ENCODE measurements at places on chromosomes 1 and 21. TPM values are rescaled to one million over a fixed set of nuclear protein-coding genes. Genes with fewer than 3 reads are reported as not detected.
A peak's percentile ranks its signal among the peaks of the same experiment; 100 is the strongest.

- DNase-seq, result no peak
Observed at GRCh38 chr1:165218731-165219130, 137.8 kb downstream of the LMX1A start.

GRCh38 chr1:109595531-109595930 lies 23.9 kb downstream of the GNAT2 start:
- DNase-seq, result no peak

DNA sequence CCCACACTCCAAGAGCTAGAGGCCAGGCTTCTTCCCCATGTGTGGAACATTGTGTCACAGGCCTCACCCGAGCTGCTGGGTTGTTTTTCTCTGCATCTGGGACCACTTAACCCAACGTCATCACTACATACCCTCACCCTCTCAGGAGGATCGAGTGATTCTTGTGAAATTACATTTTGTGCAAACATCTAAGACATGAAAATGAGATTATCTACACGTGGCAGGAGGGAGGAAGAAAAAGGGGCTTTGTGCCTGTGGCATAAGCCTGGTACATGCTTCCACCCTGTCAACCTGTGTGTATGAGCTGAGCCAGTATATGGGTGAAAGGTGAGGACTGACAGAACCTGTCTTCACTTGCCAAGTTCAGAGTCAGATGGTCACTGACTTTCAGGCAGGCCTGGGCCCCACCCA lies 1.6 kb downstream of the CPT2 start:
- DNase-seq, result no peak

DNA sequence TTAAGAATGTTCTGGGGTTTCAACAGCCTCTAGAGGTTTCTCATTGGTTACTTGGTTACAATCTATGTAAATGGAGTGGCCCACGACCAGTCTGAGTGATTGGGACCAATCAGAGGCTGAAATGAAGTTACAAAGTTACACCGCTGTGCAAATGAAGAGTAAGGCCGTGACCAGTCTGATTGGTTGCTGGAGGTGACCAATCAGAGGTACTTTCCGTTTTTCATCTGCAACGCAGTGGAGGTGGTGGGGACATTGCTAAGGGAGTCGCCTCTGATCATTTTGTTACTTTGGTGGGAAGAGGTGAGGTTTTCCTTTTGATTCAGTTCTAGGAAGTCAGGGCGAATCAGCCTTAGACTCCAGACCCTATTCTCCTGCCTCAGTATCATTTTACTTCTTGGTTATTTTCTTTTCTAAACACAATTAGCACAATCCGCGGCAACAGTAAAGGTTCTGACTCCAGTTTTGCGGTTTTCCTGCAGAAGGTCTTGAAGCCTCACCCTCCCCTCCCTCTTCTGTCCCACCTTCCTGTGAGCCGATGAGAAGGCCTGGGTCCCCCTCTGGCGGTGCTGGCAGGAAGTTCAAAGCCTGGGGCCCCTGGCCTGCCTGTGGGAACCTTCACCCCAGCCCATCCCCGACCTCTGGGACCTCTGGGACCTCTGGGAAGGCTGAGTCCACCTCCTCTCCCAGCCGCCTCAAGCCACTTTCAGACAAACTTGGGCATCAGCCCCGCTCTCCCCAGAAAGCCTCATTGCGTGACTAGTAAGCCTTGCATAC lies 38.7 kb upstream of the TTC34 start:
- DNase-seq, result peak; percentile 35

- no peak for DNase-seq
Observed at GRCh38 chr21:39867198-39867650, at the start of gene PCP4. Gene PCP4 (plus strand): TSS chr21:39867438. CDS start chr21:39867502, 64 bp downstream.

GRCh38 chr1:66357478-66358197 lies 176.3 kb upstream of the SGIP1 start:
- DNase-seq, result no peak

DNA sequence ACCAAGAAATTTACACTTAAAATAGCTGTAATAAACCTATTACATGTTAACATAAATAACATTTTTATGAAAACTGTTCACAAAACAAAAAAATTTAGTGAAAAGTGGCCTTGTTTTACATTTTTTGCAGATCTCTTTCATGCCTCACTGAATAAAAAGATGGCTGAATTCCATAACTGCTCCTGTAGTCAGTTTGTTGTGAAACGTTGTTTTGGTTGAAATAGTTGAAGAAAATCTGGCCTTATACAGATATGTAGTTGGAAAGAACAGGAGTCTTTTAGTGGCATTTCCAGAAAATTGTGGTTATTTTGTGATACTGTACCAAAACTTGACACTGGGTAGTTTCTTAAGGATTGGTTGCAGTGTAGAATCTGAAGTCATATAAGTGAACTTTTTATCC lies 18.1 kb downstream of the ITSN1 start:
- DNase-seq, result no peak

The DNAH14 gene
- 2.0 TPM for total RNA-seq

The POU3F1 gene
- total RNA-seq, result 0.55 TPM

The GFI1 gene
- 1.9 TPM for total RNA-seq

The NCF2 gene
- 17.0 TPM for total RNA-seq

The KIF21B gene
- 4.0 TPM for total RNA-seq

The CDKN2C gene
- total RNA-seq, result 11.8 TPM

Data from aorta (tissue), 5 donors.